Heart right ventricle (tissue), 16 donors: ENCODE measurements at places on chromosomes 3 and 15. TPM values are rescaled to one million over a fixed set of nuclear protein-coding genes. Genes with fewer than 3 reads are reported as not detected.

STAC gene
- polyA plus RNA-seq, result 0.29 TPM

DNA sequence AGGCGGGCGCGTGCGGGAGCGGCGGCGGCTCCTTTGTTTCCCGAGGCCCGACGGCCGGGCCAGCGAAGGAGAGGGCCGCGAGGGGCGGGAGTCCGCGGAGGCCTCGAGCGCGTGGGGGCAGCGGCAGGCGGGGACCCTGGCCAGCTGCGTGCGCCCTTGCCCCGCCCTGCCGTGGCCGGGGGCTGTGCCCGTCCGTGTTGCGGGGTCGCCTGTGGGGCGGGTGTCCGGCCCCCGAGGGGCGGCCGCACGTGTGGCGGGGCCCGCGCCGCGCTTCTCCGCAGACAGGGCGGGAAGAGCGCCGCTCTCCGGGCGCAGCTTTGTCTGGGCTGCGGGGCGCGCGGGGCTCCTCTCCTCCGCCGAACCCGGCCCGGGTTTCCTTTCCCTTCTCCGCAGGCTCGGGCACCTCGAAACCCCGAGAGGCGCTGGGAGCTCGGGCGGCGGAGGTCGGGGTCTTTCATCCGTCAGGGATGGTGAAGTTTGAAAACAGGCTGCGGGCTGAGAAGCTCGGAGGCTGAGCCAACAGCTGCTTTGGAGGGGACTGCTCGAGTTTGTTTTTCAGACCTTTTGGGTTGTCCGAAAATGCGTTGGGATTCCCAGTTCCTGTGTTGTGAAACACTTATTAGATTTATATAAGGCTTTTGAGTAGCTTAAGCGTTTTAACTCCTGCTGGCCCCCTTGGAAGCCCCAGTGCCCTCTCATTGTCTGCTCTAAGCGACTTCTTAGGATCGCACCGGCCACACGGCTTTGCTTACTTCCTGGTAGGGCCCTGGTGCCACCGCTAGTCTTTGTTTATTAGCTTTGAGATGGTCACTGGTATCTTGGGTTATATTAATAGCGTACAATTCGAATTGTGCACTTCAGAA, 817 bp downstream of the USP3 start:
- DNase-seq, result peak; percentile 56

- DNase-seq, result no peak
These were observed 1229.6 kb upstream of the ALCAM start for GRCh38 chr3:104137116-104137515.

GRCh38 chr3:36201546-36201945, 178.8 kb upstream of the STAC start:
- no peak for DNase-seq

- DNase-seq, result no peak
These were observed 20.7 kb upstream of the ERC2 start for GRCh38 chr3:56488812-56489600.

- DNase-seq, result peak; percentile 19
These were observed 25.5 kb downstream of the GLDN start for GRCh38 chr15:51366920-51367319.

FBXL22 gene
- polyA plus RNA-seq, result 38.3 TPM

DNA sequence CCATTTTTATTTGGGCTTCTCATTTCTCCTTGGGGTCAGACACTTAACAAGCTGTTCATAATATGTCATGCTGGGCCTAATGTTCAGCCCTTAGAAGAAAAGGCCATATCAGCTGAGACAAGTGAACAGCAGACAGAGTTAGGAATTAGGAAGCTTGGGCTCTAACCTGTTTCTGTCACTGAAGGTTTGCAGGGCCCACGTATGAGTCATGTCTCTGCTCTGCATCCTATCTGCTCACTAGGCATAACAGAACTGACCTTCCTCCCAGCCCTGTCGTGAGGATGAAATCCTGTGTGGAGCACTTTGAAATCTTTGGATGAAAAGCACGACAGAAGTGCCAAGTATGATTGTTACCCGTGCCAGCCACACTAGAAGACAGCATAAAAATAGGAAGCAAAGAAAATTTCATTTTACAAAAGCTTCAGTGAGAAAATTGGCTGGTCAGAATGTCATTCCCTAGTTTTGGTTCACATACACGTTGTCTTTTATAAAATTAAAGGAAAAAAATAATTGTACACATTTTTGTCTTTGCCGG, 26.5 kb upstream of the CD47 start:
- no peak for DNase-seq

- no peak for DNase-seq
These were observed 45.7 kb downstream of the NUDT16 start for GRCh38 chr3:131427226-131427625.

- no peak for DNase-seq
These were observed 67.7 kb upstream of the CDV3 start for GRCh38 chr3:133505813-133506212.

DNA sequence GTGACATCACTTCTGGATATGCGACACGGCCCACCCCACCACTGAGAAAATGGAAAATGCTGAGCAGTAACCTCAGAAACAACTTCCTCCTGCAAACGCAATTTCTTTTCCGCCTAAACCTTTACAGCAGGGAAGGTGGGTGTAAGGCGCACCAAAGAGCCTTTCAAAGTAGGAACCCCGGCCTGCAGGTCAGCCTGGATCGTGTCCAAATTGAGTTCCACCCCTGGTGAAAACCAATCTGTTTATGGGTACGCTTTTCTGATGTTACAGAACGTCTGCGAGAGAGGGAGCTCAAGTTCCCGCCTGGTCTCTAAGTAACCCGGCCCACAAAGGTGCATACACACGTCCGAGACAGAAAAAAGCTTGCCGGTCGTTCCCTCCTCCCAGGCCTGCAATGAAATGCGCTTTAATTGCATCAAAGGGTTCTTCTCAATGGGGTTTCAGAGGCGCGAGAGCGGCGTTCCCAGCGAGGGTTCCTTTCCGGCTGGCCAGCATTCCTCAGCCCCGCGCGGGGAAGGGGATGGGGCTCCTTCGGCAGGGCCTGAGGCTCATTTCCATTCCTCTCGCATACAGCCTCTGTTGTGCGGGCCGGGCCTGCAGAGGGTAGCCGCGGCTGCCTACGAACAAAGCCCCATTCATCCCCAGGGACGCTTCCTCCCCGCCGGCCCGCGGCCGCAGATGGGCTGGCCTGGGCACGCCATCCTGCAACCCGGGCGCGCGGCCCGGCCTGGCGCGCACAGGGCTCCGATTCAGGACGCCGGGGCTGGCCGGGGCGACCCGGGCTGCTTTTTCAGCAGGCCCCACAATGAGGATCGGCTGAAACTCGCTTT, 138.1 kb downstream of the TMCO5A start:
- peak; percentile 79 for DNase-seq

- no peak for DNase-seq
These were observed 13.4 kb upstream of the TRH start for GRCh38 chr3:129961141-129961541.

GRCh38 chr15:68051109-68051508, 3.0 kb upstream of the PIAS1 start:
- DNase-seq, result no peak

DNA sequence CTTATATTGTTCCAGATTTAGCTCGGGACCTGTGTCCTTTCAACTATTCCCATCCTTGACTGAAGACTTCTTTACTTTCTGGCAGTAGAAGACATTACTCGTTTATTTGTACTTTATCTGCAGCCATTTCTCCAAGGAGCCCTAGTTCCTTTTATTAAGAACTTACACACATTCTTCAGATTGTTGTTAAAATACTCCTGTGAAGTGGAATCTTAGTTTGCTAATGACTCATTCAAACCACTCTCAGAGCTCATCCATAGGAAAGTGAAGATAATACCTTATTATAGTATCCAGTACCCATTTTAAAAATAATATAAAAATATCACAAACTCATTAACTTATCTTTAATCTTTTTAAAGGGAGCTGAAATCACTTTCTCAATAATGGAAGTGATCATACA, 63.5 kb downstream of the C3orf70 start:
- no peak for DNase-seq

DNA sequence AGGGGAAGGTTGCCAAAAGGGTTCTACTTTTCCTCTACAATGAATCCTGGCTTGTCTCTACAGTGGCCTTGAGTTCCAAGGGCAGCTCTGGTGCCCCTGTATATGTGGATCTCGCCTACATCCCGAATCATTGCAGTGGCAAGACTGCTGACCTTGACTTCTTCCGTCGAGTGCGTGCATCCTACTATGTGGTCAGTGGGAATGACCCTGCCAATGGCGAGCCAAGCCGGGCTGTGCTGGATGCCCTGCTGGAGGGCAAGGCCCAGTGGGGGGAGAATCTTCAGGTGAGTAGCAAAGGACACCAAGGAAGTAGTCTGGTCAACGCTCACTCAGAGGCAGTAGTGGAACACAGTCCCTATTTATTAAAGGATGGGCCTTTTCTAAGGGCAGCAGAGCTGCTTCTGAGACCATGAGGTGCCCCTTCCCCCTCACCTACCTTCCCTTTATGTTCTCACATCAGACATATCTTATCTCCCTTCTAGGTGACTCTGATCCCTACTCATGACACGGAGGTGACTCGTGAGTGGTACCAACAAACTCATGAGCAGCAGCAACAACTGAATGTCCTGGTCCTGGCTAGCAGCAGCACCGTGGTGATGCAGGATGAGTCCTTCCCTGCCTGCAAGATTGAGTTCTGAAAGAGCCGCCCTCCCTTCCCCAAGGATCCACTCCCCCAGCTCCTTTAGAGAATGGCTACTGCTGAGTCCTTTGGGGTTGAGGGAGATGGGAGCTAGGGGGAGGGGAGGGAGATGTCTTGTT, 12.4 kb downstream of the MAP1A start:
- DNase-seq, result no peak

GOLGA8J gene
- polyA plus RNA-seq, result 0.22 TPM

- no peak for DNase-seq
These were observed 760 bp downstream of the FANCI start for GRCh38 chr15:89244574-89244903.

- DNase-seq, result no peak
These were observed 119.0 kb downstream of the XXYLT1 start for GRCh38 chr3:195151866-195152541.

- no peak for DNase-seq
These were observed 34.0 kb downstream of the BHLHE40 start for GRCh38 chr3:5013021-5013906.

DNA sequence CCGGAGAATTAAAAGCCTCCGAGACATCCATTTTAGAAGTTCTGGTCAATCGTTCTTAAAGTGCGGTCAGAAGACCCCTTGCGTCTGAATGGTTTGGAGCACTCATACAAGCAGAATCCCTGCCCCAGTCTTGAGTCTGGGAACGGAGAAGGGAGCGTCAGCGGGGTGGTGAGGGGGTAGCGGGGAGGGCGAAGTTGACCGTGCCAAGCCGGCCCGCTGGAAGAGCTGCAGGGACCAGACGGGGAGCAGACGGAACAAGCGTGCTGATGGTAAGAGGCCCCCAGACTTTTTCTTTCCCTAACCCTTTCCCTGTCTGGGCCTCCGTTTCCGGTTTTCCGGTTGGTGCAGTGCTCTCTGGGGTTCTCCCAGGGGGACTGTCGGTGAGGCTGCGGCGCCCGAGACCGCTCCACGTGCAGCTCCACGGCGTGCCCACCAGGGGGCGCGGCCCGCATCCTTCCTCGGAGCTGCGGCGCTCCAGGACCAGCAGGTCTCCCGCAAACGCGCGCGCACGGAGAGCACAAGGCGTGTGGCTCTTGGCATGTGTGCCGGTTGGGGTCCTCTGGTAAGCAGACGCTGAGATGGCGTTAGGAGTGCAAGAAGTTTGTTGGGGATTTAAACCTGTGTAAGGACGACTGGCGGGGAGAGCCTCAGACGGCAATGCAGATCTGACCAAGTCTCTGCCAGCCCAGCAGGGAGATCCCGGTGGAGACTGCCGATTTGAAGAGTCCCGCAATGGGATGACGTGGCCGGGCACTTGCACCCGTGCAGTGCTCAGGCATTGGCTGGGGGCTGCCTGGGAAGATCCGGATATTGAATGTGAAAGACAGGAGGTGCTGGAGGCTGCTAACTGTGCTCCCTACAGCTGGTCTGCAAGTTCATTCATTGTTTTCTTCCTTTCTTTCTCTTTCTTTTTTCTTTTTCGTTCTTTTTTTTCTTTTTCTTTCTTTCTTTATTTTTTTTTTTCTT, 19.2 kb upstream of the CORO2B start:
- DNase-seq, result peak; percentile 86

NAA50 gene
- polyA plus RNA-seq, result 57.2 TPM

DNA sequence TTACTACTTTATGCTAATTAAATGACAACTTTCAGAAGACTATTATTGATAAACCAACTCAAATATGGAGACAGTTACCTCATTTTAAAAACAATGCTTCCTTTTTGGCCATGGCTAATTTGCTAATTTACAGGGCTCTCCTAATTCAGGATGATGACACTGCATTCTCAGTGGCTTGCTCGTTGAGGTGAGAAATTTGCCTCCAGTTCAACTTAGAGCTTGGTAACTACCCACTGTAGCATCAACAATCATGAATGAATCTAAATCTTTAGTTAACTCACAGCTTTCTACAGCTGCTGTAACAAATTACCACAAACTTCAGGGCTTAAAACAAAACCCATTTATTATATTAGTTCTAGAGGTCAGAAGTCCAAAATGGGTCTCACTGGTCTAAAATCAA, 14.0 kb downstream of the PBRM1 start:
- no peak for DNase-seq

GRCh38 chr3:161275919-161276318, 54.8 kb downstream of the NMD3 start:
- DNase-seq, result no peak

MYL3 gene
- polyA plus RNA-seq, result 8,578 TPM

- DNase-seq, result no peak
These were observed 670 bp downstream of the PRKCI start for GRCh38 chr3:170222647-170223541.

GRCh38 chr3:161631536-161631935, 134.9 kb downstream of the OTOL1 start:
- DNase-seq, result no peak

- no peak for DNase-seq
These were observed 126.1 kb downstream of the AQP9 start for GRCh38 chr15:58264053-58264971.

MAGI1 gene
- polyA plus RNA-seq, result 21.9 TPM

DNA sequence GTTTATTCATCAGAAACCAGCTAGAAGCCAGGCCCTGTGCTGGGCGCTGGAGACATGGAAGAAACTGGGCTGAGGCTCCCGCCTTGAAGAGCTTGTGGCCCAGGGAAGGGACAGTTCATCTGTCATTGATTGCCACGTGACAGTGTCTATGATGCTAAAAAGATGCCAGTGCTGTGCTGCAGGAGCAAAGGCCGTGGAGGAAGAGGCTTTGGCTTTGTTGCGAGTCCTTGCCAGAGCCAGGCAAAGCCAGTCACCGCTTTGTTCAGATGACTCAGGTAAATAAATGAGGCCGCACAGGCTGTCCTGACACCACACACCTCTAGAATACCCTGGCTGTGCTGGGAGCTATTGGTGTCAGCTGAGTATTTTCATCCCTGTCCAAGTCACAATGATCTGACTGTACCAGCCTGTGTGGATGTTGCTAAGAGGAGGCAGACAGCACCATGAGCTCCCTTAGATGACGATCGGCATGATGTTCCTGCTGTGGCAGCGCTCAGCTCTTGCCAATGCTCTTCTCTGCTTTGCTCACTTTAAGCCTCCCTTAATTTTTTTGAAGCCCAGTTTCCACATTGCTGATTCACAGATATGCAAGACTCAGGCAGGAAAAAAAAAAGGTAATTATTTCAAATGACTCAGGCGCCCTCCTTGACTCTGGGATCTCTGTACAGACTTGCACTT, 77.5 kb downstream of the CCNL1 start:
- no peak for DNase-seq
